ENCODE measurements at places on chromosomes 16 and 17. TPM values are rescaled to one million over a fixed set of nuclear protein-coding genes. Genes with fewer than 3 reads are reported as not detected.

Gene FSCN2
- 2.0 TPM for total RNA-seq

Gene CX3CL1
- total RNA-seq: 0.33 TPM

Gene HGS
- total RNA-seq: 131 TPM

Gene ACE
- total RNA-seq: 7.9 TPM

Gene FOXK2
- total RNA-seq: 46.1 TPM

Gene PPP1R27
- not detected for total RNA-seq

Gene CES3
- total RNA-seq: 1.9 TPM

Gene HOXB3
- total RNA-seq: 17.3 TPM

Gene ADAMTS18
- not detected for total RNA-seq

Gene ENPP7
- not detected for total RNA-seq

Gene KIF19
- not detected for total RNA-seq

Gene RPA1
- 22.7 TPM for total RNA-seq

Gene HSD17B2
- total RNA-seq: not detected

Gene NPIPB2
- 9.3 TPM for total RNA-seq

Gene KRTAP3-2
- total RNA-seq: not detected

Gene HBQ1
- total RNA-seq: not detected

Gene EME1
- 10.9 TPM for total RNA-seq

Gene NUP88
- total RNA-seq: 84.5 TPM

Measured in smooth muscle cell of trachea (primary cell).